ENCODE measurements at places on chromosomes 4 and X.

DNA sequence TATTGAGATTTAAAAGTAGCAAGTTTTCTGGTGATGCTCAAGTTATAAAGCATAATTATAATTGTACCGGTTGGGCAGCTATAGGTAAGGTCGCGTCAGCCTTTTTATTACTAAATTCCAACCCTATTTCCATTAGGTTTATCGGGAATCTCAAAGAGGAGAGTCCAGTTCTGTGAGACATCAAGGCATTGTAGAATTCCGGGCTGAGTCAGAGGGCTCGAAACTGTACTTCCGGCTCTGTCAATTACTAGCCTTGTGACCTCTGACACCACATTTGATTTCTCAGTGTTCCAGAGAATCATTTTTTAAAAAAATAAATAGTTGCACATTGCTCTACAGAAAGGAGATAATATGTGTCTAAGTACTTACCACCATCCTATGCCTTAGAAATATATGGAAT is 4.3 kb downstream of the IL1RAPL1 start:
- DNase-seq, result no peak

GRCh38 chr4:12729384-12729783 is 754.8 kb downstream of the RAB28 start:
- DNase-seq, result peak; percentile 11

DNA sequence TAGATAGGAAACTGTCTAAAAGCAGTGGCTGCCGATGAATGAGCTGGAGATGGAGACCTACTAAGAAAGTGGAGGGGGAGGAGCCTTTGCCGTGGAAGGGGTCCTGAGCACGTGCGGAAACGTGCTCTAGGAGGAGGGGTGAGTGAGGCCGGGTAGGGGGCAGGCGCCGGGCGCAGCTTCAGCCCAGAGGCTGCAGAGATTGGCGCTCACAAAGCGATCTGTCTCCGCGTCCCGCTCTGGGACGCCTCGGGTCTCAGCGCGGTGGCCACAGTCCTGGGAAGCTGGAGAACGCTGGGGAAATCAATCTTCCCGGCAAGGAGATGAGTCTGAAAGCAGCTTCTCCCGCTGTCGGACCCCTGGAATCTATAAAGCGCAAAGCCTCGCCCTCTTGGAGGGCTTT is 444 bp upstream of the ARHGAP6 start:
- DNase-seq, result no peak

GRCh38 chr4:41339812-41340809 is 83.4 kb downstream of the UCHL1 start:
- peak; percentile 73 for DNase-seq

DNA sequence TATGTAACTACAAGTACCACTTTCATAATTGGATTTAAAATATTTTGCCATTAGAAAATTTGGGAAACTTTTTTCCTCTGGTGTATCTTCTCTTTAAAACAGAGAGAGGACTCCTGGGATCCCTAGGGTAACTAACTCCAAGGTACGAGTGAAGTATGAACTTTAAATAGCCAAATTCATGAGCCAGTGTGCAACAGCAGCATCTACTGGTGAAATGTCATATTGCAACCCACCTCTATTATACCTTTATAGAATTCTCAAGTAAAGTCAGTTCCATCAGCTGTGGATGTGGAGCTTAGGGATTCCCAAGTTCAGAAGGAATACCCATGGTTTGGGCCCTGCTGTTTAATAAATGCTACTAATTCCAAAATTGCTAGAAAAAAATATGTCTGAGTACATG is 282.7 kb upstream of the TAPT1 start:
- DNase-seq, result no peak

DNA sequence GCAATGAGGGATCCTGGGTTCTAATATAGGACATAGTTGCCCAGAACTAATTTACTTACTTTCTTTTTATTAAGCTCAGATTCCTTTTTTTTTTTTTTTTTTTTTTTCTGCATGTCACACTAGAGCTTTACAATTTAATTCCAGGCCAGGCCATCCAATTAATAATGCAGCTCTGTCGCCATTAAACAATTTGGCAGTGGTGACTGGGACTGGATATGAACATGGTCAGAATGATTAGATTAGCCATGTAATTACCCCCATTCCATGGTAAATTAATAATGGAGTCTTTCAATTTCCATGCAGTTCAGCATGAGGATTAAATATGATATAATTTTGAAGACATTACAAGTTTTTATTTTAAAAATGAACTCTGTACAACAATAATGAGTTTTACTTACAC is 226.9 kb upstream of the ANXA3 start:
- DNase-seq, result no peak

DNA sequence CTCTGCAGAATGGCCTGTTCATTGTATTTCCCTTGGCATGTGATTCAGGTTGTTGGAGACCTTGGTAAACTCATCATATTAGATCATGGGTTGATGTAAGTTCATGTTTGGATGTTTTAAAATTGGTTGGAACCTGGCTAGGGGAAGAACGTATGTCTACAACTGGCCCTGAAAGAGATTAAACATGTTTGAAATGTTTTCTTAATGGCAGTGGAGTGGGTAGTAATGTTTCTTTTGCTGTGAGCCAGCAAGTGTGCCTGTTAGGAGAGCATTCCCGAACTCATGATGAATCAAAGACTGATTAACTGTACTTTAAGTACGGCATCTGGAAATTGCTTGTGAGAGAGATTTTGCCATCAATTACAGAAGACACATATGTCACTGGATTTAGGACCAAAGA is 44.5 kb upstream of the SLC4A4 start:
- peak; percentile 55 for DNase-seq

GRCh38 chr4:98749206-98749605 is 90.8 kb upstream of the TSPAN5 start:
- DNase-seq, result no peak

DNA sequence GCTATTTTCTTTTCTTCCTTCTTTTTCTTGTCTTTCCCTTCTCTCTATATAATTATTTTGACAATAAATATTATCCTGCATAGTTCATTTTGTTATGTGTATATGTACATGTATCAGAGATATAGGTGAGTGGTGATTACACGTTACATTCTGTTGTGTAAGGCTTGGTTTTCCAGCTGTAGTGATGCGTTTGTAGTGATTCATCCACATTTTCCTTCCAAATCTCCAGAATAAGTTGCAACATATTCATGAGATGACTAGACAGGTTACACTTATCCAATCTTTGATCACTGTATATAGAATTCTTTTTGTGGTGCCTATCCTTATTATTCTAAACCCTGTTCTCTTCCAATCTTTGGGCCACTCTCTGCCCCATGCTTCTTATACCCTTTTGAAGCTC is 540.2 kb downstream of the GBA3 start:
- no peak for DNase-seq

GRCh38 chrX:131264665-131265064 is 24.4 kb downstream of the IGSF1 start:
- no peak for DNase-seq

DNA sequence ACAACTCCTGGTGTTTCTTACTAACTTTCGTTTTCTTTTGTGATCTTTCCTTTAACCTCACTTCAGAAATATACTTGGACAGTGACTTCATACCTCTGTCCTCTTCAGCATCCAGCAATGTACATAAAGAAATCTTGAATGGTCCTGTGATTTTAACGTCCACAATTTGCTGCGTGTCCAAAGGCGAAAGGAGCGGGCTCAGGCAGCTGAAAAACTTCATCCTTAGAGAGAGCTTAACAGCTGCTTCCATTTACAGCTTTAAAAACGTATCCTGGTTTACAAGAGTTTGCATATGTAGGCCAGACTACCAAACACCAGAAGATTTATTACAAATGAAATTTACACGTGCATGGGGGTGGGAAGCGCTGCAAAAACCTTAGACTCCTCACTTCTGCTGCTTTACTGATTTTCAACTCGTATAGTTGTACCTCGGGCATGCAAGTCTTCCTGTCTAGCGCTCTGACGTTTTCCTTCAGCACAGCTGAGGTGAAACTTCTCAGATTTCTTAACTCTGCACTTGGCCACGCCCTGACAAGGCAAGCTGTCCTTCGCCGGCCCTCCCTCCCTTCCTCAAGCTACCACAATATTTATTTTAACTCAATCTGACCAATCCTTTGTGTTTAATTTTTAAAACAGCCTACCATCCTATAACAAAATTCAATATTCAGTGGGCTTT is 406.4 kb downstream of the FAM47A start:
- DNase-seq, result peak; percentile 1

- no peak for DNase-seq
Observed at GRCh38 chrX:30990361-30990760, 81.5 kb downstream of the FTHL17 start.

GRCh38 chr4:35559559-35560365 is 684.6 kb downstream of the ARAP2 start:
- DNase-seq, result peak; percentile 5

- peak; percentile 1 for DNase-seq
Observed at GRCh38 chr4:175770555-175770954, 41.5 kb downstream of the GPM6A start.

DNA sequence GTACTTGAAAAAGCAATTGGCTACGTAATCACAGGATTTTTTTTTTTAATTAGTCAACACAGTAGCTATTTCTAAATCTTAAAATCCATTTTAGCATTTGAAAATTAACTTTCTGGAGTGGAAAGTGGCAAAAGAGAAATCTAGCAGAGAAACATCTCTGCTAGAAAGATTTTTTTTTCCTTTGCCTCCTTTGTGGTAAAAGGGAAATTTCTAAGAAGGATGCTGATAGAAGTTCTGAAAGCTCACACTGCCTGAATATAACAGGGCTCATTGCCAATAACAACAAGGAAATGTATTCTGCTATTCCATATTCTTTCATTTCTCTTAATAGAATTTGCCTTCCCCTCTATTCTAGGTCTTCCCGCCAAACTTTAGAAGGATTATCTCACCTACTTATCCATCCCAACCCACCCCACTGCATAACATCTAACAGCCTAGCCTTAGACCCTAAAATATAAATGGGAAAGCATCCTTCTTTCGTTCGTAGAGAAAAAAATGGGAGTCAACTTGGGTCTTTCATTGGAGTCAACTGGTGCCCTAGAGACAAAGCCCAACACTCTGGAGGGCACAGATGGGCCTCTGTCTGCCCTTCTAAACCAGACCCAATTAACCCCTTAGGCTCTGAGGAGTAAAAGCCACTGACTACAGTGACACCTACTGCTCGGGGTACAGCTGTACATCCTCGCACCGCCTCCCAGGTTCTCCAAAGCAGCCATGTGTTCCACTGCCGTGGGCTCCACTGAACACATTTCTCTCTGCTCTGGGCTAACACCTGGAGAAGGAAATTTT is 103.9 kb downstream of the MAML3 start:
- DNase-seq, result no peak

- no peak for DNase-seq
Observed at GRCh38 chrX:85107407-85107806, 103.7 kb downstream of the APOOL start.

DNA sequence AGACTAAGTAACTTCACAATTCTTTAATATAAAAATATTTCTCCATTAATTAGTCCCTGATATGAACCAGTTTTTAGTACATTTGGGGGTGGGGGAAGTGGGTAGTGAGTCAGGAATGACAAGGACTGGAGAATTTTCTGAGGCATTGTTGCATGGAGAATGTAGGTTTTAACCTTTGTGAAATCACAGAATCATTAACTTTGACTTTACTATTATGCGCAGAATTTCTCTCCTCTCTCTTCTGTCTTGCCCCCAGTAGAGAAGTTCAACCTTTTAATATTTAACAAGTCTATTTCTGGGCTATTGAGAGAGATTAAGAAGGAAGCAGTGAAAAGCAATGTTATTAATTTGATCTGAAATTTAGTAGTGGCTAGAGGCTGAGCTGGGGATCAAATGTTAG is 597.0 kb downstream of the PCDH18 start:
- DNase-seq, result no peak

- no peak for DNase-seq
Observed at GRCh38 chrX:128992107-128992971, 531.0 kb downstream of the SMARCA1 start.

GRCh38 chr4:53780736-53781400 is 189.6 kb upstream of the LNX1 start:
- no peak for DNase-seq

GRCh38 chrX:67893931-67894330 is 350.1 kb downstream of the AR start:
- DNase-seq, result no peak

- peak; percentile 94 for DNase-seq
Observed at GRCh38 chr4:55947912-55948725, 626 bp upstream of the CEP135 start.

DNA sequence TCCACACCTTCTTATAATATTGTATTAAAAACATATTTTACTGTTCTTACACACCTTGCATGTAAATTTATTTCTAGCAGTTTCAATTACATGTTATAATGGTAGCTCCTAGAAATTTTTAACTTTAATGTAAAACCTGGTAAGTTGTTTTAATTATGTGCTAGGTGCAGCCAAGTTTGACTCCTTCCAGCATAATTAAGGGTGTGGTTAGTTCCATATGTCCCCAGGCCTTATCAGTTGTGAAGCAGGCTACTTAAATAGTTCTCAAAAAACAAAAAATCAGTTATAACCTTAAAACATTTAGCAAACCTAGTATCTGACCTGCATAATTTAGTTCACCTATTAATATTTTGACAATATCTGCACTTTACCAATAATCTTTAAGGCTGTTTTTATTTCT is 26.9 kb upstream of the PASD1 start:
- no peak for DNase-seq

DNA sequence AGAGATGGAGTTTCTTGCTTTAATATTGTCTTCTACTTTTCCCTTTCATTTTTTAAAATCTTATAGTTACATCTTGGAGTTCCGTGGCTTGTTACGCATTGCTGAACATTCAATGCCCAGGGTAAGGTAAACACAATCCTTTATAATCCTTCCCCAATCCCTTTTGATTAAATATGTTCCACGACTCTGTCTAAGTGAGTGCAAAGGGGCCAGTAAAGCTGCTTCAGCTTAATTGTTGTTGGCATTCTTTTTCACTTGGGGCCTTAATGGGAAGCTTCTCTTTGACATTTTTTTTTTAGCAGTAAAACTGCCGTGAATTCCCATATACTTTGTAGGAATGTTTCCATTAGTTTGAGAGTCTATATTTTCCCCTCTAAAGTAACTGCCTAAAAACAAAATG is 1028.1 kb downstream of the C4orf33 start:
- no peak for DNase-seq

DNA sequence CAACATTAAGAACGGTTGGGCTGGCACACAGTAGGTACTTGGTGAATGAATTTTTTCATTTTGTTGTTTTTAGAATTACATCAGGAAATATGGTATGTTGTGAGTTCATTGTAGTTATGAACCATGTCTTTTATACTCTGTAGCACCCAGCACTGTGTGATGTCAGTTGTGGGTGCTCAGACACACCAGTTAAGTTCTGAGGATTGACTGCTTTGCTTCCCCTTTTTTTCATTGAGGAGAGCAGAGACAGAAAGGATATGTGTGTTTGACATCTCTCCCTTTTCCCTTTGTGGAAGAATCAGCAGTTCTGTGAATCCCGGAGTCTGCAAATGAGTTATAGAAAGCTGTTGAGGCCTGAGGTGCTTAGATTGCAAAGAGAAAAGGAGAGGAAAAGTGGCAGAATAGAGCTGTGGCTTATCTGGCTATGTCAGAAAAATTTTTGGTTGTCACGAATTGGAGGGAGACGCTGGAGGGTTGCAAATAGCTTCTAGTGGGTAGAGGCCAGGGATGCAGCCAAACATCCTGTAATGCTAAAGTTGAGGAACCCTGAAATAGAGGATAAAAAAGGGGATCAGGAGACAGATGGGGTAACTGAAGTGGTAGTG is 13.1 kb downstream of the SMAD1 start:
- DNase-seq, result no peak
